ENCODE measurements at places on chromosomes 7 and 10.

GRCh38 chr7:8384901-8385300, 48.5 kb upstream of the NXPH1 start:
- DNase-seq, result no peak

GRCh38 chr10:130222381-130222780, 86.2 kb downstream of the GLRX3 start:
- no peak for DNase-seq

DNA sequence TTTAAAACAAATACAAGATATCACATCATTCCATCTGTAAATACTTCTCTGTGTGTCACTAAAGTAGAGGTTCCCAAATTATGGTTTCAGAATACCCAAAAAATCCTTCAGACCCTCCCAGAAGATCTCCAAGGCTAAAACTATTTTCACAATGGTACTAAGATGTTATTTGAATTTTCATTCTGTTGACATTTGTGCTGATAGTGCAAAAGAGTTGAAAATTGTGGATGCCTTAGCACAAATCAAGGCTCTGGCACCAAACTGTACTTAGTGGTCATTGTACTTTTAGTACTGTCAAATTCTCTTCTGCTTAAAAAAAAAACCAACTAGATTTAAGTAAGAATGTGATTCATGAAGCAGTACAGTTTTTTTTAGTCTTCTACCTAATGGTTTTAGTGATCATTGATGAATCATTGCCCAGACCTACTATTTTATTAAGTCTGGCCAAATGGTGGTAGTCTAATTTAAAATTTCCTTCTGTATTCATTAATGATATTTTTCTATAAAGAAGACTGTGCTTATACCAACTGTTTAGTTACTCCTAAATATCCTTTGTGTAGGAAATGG, 50.5 kb downstream of the TPST1 start:
- no peak for DNase-seq

DNA sequence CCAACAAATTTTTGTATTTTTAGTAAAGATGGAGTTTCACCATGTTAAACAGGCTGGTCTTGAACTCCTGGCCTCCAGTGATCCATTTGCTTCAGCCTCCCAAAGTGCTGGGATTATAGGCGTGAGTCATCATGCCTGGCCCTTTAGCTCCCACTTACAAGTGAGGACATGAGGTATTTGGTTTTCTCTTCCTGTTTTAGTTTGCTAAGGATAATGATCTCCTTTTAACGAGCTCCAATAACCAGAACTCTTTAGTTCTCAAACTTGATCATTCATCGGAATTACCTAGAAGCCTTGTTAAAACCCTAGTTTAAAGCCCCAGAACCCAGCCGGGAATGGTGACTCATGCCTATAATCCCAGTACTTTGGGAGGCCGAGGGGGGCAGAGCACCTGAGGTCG, 481.4 kb downstream of the TYW1 start:
- DNase-seq, result no peak

DNA sequence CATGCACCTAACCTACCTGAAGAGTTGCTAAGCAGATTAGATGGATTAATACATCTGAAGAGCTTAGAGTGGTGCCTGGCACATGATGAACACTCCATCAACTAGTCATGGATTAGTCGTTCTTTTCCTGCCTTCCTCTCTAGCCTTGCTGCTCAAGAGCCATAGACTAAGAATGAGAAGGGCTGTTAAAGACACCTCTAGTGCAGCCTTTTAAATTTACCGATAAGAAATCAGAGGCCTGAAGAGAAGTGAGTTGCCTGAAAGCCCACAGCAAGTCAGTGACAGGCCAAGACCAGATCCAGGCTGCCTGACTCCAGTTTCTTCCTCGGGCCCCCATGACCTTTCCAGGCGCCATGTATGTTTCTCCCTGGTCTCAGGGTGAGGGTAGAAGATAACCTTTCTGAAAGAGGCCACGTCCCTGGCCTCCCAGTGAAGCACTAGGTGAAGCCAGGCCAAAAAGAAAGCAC, 6.5 kb downstream of the TSPAN15 start:
- no peak for DNase-seq

DNA sequence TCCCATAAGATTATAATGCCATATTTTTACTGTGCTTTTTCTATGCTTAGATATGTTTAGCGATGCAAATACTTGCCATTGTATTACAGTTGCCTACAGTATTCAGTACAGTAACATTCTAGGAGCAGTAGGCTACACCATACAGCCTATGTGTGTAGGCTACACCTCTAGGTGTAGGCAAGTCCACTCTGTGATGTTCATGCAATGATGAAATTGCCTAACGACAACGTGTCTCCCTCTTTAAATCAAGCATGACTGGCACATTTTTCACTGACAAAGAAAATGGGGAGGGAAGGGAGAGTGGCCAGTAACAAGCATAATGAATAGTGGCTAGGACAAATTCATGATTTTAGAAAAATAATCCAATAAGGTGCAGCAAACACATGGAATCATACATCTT, 1.7 kb downstream of the NCAPG2 start:
- DNase-seq, result no peak

- no peak for DNase-seq
These were observed 23.3 kb downstream of the RNF133 start for GRCh38 chr7:122675621-122676020.

DNA sequence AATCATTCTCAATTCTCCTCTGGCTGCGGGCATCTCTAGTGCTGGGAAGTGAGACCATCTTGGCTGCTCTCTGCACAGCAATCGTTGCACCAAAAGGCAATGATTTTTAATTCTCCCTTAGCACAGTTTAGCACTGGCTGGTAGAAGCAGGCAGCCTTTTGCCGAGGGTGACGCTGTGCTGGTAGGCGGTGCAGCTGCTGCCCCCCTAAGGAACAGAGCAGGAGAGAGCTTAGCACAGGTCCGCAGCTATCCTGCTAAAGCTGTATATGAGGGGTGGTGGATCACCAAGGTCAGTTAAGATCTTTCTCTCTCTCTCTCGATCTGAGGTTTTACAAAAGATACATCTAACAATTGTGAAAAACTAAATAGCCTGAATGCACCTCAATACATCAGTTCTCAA, 390.1 kb downstream of the GATA3 start:
- no peak for DNase-seq

DNA sequence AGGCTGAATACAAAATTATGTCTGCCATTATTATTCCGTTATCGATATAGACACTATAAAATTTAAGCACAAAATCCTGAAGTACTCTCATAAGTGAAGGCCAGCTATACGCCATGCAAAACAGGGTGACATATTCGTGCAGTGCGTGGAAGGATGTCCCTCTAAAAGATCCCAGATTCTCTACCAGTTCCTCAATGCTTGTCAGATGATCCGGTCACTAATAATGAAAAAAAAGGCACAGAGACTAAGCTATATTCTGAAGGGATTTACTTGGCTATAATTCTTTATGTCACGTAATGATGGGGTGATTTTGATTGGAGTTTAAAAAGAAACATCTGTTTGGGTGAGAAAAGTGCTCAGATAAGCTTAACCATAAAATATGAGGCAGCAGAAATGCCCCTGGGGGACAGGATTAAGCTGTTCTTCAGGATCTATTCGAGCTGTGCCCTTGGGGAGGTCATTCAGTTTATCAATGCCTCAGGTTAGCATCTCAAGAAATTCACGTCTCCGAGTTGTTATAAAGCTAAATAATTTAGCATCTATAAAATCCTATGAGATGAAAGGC, 229.7 kb upstream of the PITRM1 start:
- no peak for DNase-seq

DNA sequence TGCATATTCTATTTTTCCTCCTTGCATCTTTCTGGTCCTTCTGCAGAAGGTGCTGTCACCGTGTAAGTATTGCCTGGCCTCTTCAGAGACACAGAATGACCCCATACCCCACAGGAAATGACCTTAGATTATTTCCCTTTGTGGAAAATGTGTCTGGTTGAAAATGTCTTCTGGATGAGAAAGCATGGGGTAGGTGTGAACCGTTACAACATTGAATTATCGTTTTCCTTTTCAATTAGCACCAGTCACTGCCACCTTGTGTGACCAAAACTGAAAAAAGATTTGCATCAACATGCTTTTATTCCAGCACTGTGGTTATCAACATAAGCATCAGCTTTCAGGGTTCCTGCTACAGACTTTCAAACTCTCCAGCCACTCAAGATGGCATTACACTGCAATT, 58.0 kb upstream of the CELF2 start:
- no peak for DNase-seq

- no peak for DNase-seq
These were observed 89.0 kb downstream of the EMX2 start for GRCh38 chr10:117631276-117632145.

DNA sequence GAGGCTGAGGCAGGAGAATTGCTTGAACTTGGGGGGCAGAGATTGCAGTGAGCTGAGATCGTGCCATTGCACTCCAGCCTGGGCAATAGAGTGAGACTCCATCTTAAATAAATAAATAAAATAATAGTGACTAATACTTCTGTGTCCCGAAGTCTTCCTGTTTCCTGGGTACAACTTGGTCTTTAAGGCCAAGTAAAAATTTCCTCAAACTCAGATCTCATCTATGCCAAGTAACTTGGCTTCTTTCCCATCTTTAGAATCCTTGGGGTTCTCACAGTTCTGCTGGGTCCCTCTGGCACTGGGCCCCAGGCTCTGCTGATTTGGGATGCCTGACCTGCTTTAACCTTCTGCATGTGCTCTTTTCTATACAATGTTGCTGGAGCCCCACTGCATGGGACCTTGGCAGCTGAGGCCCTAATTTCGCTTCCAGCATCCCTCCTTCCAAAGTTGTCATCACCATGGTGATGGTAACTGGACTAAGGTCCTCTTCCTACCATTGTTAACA, 22.7 kb upstream of the AKR1B10 start:
- DNase-seq, result no peak
